ENCODE measurements at places on chromosomes 7 and 10.

- DNase-seq, result no peak
Measured at GRCh38 chr7:7772397-7772821, 54.0 kb upstream of the RPA3 start.

DNA sequence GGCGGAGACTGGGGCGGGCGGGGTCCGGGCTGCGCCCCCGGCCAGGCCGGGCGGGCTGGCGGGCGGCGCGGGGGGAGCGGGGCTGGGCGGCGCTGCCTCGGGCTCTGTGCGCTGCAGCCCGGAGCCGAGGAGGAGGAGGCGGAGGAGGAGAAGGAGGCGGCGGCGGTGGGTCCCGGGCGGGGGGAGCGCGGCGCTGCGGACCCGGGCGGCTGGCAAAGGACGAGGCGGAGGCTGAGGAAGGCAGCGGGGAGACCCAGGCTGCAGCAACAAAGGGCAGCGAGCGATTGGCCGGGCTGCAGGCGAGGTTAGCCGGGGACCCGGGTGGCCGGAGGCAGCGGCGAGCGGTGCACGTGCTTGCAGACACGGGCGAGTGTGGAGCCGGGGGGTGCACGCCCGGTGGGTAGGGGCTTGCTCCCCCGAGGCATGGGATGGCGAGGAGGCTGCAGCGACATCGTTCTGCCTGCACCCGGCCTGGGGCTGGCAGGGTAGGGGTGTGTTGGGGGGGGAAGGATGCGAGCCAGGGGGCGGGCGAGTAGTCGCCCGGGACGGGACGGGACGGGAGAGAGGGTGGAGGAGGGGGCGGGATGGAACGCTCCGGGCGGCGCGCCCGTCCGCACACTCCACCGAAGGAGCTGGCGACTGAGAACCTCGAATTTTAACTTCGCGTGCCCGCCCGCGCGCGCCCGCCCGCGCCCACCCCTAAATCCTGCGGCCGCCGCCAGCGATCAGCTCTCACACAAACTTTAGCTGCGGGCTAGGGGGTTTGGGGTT, 844 bp upstream of the KAT6B start:
- DNase-seq, result peak; percentile 52

DNA sequence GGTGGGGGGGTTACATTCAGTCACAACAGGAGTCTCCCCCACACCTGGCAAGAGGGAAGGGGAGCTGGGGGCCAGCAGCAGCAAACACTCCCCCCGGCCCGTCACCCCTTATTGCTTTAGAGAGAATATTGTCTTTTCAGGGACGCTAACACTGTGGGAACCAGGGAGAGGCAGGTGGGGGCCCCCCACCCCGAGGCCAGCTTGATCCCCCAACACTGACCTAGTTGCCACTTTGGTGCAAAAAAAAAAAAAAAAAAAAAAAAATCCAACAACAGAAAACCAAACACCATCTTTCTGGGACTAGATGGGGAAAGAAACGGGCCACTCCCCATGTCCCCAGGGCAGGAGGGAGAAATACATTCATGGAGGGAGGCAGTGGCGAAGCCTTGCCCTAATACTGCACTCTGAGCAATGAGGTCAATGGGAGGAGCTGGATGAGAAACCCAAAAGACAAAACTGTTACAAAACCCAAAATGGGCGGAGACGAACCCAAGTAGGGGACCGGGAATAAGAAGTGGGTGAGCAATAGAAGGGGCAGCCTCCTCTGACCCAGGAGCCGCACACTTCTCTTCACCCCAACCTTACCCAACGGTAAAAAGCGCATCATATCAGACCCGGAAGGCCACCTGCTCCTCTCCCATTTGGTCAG, 6.5 kb downstream of the GNB2 start:
- DNase-seq, result no peak

DNA sequence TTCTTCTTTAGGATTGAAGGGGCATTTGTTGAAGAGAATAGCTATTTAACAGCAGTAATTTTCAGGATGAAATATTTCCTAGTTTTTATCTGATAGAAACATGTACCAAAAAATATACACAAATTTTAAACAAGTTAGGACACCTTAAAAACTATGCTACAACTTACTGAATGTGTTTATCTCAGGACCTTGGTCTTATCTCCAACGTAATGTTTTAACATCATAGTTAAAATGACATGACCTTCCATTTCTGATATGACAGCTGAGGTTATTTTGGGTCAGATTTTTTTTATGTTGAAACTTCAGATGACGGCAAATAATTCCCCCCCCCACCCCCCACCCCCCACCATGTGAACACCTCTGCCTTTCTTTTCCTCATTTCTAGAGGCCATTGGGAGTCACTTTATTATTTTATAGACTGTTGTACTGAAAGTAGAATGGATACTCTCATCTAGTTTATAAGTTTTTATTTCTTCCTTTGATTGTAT, 8.0 kb downstream of the MRLN start:
- no peak for DNase-seq

- DNase-seq, result no peak
Measured at GRCh38 chr10:1451362-1451888, 285.9 kb downstream of the ADARB2 start.

GRCh38 chr7:111357691-111358090, 204.6 kb downstream of the IMMP2L start:
- no peak for DNase-seq

GRCh38 chr10:120989279-120989678, 138.1 kb downstream of the WDR11 start:
- DNase-seq, result no peak

DNA sequence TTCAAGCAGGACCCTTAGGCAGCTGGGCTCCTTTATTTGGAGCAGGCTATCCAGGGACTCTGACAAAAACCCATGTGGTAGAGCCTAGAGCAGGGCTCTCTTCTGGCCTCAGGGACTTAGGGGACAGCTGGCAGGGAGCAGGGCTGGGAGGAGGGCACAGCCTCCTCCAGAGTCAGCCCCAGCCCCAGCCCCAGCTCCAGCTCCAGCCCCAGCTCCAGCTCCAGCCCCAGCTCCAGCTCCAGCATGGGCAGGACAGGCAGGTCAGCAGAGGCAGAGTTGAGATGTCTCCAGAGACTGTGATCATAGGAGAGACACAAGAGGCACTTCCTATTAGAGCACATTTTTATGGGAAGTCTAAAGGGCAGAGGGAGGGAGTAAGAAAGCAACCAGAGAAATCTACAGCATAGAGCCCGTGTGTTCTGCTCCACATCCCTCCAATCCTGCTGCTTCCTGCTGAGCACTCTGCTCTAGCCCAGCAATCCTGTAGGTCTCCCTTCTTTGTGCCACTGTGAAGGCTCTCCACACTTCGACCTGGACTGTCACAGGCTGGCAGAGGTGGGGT, 13.3 kb upstream of the C10orf53 start:
- no peak for DNase-seq

DNA sequence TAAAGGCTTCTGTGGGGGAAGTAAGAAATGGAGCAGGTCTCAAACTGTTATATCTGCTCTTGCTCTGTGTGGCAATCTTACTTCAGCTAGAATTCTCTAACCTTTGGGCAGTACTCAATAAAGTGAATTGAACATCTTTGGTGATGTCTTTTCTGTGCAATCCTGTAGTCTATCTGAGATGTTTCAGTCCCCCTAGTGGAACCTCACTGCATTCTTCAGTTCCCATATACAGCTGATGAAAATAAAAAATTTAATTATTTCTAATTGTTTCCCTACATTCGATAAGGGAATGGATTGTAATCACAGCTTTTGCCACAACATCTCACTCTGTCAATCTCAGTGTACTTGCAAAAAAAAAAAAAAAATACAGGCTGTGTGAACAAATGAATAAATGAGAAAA, 522.6 kb downstream of the DNAJB9 start:
- DNase-seq, result no peak

GRCh38 chr7:73966062-73966940, 61.7 kb upstream of the ELN start:
- no peak for DNase-seq

GRCh38 chr7:20183086-20183485, 34.1 kb downstream of the MACC1 start:
- DNase-seq, result no peak

DNA sequence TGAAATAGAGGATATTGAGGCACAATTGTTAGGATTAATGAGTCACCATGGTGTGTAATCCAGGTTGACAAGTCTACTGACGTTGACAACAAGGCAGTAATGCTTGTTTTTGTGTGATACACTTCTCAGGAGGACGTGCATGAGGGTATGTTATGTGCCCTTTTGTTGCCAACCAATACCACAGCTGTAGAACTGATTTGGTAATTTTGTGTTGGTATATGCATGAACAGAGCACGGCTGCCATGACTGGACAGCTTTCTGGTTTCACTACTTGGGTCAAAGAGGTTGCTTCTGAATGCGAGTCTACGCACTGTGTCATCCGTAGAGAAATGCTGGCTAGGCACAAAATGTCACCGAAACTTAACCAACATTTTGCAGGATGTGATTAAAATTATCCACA, 32.9 kb downstream of the PHTF2 start:
- no peak for DNase-seq

- DNase-seq, result no peak
Measured at GRCh38 chr10:133143200-133143533, 16.9 kb upstream of the KNDC1 start.

DNA sequence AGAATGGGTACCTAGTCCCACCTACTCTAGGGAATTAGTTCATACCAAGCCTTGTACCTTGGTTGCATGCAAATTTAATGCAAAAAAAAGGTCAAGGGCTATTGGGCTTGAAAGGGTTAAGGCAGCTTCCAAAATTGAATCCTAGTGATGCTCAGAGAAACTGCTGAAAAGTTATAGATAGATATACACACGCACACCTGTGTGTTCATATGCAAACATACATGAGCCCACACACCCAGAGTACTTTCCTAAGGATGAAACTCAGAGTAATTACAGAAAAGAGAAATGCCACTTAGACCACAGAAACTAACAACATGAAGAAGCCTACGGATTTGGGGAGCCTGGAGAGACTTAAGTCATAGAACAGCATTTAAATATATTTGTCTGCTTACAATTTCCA, 1.5 kb downstream of the SLC25A13 start:
- DNase-seq, result no peak

DNA sequence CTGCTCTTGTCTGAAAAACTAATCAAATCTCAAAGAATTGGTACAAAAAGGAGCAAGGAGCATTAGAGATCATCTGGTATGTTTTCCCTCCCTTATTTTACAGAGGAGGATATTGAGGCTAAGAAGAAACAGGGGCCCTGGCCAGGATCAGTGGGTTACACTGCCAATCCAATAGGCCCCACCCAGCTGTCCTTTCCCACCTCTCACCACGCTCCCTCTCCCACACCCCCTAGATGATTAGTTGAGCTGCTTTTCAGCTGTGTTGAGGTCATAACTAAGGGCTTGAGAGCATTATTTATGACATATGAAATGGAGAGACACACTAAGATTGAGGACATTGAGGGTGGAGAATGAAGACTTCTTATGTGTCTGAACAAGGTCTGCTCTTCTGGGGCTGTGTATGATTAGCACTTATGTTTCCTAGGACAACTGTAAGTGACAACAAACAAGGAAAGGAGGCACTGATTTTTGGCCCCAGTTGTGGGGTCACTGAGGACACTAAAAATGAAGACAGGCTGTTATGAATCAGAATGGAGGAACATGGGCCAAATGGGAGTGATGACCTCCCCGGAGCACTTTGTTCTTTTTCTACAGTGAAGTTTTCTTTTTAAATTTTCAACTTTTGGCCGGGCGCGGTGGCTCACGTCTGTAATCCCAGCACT, 26.5 kb downstream of the VWA2 start:
- no peak for DNase-seq

DNA sequence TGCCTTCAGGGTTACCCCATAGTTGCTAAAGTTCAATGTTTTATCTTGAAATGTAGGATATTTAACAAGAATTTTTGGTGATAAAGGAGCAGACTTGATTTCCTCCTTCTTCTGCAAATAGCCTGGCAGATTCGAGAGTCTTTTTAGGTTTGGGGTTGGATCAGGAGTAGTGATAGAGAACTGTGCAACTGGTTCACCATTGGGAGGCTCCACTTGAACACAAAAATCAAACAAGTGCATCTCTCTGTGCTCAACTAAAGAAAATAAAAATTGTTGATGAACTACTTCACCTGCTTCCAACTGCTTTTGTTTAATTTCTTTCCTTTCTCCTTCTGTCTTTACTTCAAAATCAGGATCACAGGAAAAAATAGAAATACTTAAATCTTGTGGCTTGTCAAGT, 58.5 kb downstream of the MACC1 start:
- DNase-seq, result no peak

DNA sequence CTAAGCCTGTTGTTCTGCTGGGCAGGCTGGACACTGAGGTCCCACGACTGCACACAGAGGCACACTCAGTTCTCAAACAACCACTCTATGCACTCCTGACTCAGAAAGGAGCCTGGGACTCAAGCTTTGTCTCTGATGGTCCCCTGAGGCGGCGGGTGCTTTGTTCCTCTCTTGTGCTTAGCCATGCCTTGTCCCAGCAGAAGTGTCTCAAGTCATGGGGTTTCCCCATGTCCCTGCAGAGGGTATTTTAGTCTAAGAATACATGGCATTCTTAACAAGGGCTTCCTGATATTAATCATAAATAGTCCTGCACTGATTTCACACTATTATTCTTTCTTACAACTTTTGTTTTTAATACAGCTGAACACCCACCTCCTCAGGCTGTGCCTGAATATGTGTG, 72.5 kb downstream of the CXCL12 start:
- no peak for DNase-seq

- no peak for DNase-seq
Measured at GRCh38 chr10:59562126-59562525, 147.5 kb downstream of the SLC16A9 start.

DNA sequence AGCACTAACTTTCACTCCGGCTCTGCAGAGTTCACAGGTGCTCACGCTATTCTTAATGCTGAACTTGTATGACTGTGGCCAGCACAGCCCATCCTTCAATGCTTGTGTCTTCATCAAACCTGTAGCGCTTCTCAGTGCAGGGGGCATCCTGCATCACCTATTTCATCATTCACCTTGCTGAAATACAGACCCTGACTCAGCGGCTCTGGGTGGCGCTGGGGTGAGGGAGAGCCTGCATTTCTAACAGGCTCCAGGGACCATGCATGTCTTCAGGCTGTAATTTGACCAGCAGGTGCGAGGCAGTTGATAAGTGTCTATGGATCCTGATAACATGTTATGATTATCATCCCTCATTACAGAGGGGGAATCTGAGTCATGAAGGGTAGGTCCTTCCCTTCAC, 89.3 kb downstream of the VOPP1 start:
- no peak for DNase-seq

- no peak for DNase-seq
Measured at GRCh38 chr10:121774404-121774803, 153.4 kb downstream of the ATE1 start.

- no peak for DNase-seq
Measured at GRCh38 chr7:94649450-94649849, 6.5 kb downstream of the SGCE start.

GRCh38 chr7:158386866-158387545, 200.6 kb downstream of the PTPRN2 start:
- no peak for DNase-seq

GRCh38 chr7:73526896-73527821, 5.1 kb upstream of the BAZ1B start:
- DNase-seq, result no peak

GRCh38 chr7:90345595-90346335, 751 bp upstream of the GTPBP10 start:
- no peak for DNase-seq
